Stimulated activated CD4-positive, alpha-beta T cell treated with anti-CD3 and anti-CD28 coated beads, Interleukin-1b, Interleukin-23, amount 100 ng/mL, for 1 hour (primary cell): ENCODE measurements at places on chromosomes 5 and 9.

GRCh38 chr5:35454011-35454525, 163.6 kb upstream of the SPEF2 start:
- no peak for DNase-seq

DNA sequence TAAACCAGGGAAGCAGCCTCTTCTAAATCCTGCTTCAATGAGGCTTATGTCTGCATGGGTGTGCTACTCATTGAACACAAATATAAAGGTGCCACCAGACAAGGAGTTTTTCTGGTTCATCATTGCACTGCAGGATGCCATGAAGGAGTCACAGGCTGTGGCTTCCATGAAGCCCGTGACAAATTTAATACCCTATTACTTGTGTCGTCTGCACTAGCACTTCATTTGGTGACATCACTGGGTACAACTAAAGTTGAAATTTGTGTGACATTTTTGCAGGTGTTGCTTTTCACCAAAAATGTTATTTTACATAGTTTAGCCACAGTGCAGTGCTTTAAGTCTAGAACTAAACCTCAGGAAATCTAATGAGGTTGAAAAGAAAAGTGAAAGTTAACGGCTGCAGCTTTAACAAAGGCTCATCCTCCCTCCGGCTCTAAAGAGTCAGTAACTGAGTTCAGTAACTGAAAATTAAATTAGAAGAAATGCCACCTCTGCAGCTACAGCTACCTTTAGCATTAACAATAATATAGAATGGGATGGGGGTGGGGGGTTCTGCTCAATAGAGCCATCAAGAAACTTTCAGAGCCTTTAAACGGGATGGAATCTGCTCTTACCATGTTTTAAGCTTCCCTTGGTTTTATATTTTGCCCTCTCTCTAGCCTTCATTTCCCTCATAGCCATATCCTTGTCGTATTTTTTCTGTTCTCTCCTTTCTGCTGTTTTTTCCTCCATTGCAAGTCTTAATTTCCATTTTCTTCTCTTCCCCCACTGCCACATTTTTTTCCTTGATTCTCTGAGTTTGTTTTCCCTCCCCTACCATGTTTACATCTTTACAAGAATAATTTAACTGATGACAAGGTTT, 233.8 kb upstream of the TMEM161B start:
- DNase-seq: no peak

DNA sequence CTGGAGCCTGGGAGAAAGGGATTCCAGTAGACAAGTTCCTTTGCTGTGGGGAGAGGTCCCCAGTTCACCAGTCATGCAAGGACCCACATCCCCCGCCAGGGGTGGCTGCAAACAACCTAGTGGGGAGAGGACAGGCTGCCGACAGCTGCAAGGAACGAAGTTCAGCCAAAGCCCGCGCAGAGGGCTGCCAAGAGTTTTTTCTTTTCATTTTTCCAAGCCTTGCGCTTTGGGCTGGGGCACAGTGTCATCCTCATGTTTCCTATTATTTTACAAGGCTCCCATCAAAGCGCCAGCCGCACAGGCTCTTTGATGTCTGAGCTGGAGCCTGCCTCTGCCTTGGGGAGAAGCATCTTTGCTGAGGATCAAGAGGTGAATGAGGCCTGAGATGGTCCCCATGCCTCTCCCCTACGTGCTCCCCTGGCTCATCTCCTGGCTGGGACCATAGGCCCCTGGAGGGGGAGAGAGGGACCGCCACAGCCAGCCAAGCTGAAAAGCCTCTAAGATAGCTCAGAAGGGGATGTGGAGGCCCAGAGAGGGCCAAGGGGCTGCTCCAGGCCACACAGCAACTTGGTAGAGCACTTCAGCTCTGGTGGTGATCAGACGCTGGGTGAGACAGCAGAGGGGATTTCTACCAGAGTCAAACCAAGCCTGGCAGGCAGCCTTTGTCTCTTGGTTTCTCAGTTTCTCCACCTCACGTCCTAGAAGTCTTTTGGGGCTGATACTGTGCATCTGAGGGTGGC, 50.4 kb upstream of the SYNPO start:
- DNase-seq: no peak

DNA sequence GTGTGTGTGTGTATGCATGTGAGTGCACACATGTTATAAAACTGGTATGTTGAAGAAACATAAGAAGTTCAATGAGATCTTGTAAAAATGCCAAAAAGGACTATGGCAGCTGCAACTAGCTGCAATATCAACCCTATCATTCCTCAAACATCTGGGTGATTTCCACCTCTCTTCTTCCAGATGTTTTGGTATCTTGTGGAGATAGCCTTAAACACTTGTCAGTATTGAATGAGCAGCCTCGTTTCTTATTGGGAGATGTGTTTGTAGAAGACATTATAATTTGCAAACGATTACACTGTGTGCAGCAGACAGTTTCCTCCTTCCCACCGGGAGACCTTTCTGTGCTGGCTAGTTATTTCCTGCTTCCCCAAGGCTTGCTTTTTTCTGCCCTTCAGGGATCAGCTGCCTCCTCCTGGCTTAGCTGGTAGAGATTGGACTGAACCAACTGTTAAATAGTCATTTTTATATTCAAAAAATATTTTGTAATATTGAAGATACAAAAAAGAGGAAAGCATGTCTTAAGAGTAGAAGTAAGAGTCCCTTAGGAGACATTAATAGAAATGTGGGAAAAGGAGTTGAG, 168.4 kb upstream of the MPDZ start:
- no peak for DNase-seq

- DNase-seq: no peak
Observed at GRCh38 chr5:102691434-102691833, 63.7 kb upstream of the PAM start.

- DNase-seq: no peak
Observed at GRCh38 chr5:40717281-40717680, 37.6 kb downstream of the PTGER4 start.

- no peak for DNase-seq
Observed at GRCh38 chr9:34983209-34983608, 6.3 kb upstream of the DNAJB5 start.
